Erythroblast (primary cell): ENCODE measurements at places on chromosomes 4 and X.

DNA sequence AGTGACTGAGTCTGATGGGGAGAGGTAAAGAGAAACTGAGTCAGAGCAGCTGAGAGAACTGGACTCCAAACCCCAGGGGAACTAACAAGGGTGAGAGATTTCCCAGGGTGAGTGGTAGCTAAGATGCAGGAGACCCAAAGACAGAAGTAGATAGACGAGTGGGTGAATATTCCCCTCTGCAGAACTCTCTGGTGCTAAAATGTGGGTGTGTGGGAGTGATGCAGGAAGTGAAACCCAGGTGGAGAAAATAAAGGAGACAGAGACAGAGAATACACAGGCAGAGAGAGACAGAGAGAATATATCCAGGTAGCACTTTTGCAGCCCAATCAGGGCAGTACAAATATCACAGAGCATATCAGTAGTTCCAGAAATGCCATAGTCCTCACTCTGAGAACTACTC, 212.5 kb upstream of the ZIC3 start:
- DNase-seq = no peak

GRCh38 chr4:67288964-67289363, 256.3 kb downstream of the CENPC start:
- peak; percentile 58 for DNase-seq

- DNase-seq = no peak
Observed at GRCh38 chrX:131792789-131793462, 230.2 kb upstream of the STK26 start.

DNA sequence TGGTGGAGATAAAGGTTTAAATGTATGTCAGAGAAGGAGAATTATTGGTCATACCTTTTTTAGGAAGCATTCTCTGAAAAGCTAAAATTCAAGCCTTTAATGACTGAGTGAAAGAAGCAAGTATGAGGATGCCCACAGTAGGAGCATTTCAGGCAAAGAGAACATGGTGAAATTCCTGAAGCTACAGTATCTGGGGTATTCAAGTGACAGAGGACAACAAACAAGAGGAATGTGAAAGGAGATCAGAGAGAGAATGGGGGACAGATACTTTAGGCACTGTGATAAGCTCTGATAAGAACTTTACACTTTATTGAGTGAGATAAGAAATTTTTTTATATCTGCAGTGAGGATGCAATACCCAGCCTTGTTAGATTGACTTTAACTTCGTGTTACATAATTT, 621.3 kb upstream of the AGA start:
- no peak for DNase-seq

- DNase-seq = no peak
Observed at GRCh38 chrX:45142185-45142584, 58.5 kb downstream of the DIPK2B start.

DNA sequence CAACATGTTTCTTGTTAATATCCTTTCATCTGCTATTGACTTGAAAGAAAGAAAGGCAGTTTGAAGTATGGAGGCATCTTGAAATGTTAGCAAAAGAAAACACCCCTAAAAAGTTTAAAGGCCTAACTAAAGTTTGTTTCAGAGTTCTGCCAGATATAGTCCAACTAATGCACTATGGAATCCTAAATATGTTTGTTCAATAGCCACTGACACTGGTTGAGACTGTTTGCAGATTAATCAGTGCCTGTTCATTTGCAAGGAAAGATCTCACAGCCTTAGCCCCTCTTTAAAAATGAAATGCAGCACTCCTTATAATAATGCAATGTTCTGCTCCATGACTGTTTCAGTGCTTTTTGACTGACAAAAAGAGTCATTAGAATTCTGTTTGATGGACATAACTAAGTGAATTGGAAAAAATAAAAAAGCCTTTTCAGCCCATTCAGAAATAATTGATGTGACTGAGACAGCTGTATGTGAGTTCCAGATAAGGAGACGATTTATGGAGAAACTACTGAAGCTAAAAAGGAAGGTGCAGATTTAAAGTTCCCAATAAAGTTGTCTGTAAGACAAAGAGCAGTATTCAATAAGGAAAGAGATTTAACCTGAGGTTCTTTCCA, 192.0 kb downstream of the PCDH7 start:
- no peak for DNase-seq

GRCh38 chr4:164438321-164438720, 315.6 kb upstream of the SMIM31 start:
- DNase-seq = no peak

- no peak for DNase-seq
Observed at GRCh38 chr4:122879001-122879400, 43.4 kb downstream of the NUDT6 start.

DNA sequence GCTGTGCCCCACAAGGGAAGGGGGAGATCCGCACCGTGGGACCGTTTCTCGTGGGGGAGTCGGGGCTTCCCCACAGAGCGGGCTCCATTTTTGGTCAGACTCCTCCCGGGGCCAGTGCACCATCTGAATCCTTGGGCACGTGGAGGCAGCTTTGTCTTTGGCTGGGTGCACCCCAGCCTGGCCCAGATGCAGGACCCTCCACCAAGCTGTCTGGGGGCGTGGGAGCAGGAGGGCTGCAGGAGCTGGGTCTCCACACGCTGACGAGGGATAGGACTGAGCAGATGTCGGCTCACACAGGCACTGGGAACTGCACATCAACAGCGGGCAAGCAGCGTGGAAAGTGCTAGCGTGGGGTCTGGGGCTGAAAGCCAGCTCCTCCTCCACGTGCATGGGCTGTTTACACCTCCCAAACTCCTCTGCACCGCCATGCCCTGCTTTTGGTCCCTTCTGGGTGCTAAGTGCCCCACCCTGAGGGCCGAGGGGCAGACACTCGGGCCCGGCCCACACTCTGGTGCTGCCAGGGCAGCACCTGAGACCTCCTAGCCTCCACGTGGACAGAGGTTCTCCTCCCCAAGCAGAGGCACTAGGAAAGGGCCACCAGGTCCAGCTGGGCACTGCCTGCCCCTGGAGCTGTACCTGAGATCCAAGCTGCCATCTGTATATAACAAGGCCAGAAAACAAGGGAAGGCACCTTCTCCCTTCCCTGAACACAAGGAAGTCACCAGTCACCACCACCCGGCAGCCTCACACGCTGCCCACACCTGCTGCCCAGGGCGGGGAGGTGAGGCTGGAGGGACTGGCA, 13.8 kb downstream of the DGKQ start:
- DNase-seq = no peak

DNA sequence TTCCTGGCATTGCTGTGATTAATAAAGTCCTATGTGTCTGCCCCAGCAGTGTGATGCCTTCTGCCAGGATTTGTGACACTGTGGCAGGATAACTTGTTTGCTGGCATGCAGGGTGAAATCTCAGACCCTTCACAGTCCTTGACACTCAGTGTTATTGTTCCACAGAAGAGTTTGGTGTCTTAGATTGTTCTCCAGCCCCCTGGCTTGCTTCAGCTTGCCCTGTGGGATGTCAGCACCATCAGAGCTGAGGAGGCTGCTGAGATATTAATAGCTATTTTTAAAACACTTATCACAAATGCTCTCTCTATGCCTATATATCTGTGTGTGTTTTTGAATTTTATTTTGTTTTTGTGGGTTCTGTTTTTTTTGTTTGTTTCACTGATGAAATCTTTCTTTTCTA, 136.9 kb downstream of the TSPAN5 start:
- DNase-seq = no peak

DNA sequence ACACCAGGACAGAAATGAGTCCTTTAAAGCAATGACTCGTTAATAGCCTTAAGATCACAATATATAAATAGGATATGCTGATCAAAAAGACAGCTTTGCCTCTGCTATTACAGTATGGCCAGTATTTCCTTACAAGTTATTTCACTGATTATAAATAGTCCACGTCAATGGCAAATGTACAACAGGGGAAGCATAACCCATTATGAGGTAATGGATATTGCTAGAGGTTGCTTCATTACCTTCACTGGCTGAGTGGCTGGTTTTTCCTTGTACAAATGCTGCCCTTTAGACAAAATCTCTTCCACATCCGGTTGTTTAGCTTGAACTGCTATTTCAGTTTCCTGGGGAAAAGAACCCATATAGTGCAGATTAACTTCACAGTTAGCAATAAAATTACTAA, 764.6 kb upstream of the FTHL17 start:
- no peak for DNase-seq

DNA sequence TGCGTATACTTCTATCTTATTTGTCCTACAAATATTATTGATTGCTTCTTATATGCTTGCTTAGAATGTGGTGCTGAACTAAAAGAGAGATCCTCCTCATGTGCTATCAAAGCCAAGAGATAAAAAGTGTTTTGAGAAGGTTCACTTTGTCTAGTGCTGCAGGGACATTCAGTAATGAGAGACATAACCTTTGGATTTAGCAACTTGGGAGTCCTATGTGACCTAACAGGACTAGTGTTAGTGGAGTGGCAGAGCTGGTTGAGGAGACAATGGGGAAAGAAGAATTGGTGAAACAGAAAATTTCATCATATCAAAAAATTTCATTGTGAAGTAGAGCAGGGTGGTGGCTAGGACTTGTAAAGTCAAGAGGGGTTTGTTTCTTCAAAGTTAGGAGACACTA, 117.0 kb downstream of the RAPGEF2 start:
- no peak for DNase-seq

- DNase-seq = no peak
Observed at GRCh38 chrX:153828308-153828707, 2.0 kb downstream of the PDZD4 start.

DNA sequence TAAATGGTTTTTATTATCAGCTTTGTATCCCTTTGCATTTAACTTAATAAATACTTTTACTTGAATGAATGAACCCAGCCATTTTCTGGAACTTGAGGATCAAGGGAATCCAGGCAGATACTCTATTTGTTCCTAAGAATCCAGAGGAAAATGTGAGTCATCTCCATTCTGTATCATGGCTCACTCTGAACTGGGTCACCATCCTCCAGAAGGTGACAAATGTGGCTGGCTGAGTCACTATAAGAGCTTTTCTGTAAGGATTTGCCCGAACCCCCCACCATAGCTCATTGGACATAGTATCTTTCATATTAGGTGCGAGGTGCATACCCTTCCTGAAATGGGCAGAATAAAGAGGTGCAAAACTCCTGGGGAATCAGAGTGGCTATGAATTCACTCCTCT, 25.8 kb downstream of the RTL9 start:
- peak; percentile 5 for DNase-seq

GRCh38 chr4:183384516-183384915, 59.9 kb upstream of the CDKN2AIP start:
- DNase-seq = peak; percentile 10

DNA sequence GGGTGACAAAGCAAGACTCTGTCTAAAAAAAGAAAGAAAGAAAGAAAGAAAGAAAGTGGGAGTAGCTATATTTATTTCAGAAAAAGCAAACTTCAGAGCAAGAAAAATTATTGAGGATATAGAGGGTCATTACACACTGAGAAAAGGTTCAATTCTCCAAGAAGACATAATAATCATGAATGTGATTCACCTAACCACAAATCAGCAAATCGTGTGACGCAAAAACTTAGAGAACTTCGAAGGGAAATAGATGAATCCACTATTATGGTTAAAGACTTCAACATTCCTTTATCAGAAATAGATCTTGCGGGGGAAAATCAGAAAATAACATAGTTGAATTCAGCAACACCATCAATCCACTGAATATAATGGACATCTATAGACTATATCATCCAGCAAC, 219.3 kb upstream of the LDB2 start:
- no peak for DNase-seq

GRCh38 chr4:7507381-7507780, 72.7 kb upstream of the PSAPL1 start:
- DNase-seq = no peak

GRCh38 chrX:77894921-77895886, at the start of gene MAGT1:
Gene MAGT1 (minus strand): TSS chrX:77895435. CDS start chrX:77895410, 25 bp downstream.
- peak; percentile 97 for DNase-seq

DNA sequence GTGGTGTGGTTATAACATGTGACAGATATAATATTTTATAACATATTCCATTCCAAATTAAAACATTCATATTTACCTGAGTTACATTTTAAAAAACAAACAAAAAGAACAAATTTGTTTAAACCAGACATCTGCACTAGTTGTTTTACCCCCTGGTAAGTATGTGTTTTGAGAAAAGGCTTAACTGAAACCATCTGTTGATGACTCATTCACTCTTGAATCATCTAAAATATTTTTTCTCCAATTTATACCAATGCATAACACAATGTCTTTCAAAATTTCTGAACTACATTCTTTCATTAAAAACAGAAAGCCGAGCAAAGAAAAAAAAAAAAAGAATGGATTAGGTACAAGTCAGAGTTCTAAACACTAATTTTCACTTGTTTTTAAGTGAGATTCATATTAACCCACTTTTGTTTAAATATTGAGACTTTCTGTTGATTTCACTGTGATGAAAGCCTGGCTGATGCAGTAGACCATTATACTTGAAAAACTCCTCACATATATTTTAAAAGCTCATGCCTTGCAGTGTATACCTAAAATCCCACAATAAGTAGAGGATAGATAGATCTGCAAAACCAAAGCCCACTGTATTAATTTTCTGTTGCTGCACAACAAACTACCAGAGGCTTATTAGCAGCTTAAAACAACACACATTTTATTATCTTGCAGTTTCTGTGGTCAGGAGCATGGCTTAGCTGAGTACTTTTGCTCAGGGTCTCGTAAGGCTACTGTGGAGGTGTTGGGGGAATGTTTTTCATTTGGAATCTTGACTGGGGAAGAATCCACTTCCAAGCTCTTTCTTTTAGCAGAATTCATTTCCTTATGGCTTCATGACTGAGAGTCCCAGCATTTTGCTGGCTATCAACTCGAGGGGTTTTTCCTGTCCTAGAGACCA, 221.5 kb downstream of the PCDH18 start:
- DNase-seq = no peak

GRCh38 chr4:75786526-75786925, 62.1 kb downstream of the USO1 start:
- DNase-seq = no peak

- DNase-seq = no peak
Observed at GRCh38 chr4:163395758-163396157, 52.1 kb downstream of the NPY5R start.
